ENCODE measurements at places on chromosomes 3 and 15.

GRCh38 chr3:185796431-185797107, 28.3 kb downstream of the IGF2BP2 start:
- DNase-seq = no peak

GRCh38 chr15:98547741-98548138, 100.6 kb upstream of the IGF1R start:
- DNase-seq = no peak

DNA sequence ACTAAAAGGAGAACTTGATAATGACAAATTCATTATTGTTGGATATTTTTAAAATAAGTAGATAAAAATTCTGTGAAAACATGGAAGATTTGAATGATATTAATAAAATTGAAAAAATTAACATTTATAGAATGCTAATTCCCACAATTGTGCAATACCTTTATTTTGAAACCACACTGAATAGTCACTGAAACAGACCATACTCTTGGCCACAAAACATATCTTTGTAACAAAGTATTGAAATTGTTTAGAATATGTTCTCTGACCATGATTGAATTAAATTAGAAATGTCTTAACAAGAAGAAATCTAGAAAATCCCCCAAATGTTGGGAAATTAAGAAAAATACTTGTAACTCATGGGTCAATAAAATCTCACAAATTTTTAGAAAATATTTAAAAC, 49.2 kb downstream of the ARHGAP11B start:
- DNase-seq = no peak

GRCh38 chr3:46368569-46368968, 2.2 kb upstream of the CCR5 start:
- no peak for DNase-seq

- no peak for DNase-seq
These were observed 66.7 kb downstream of the BBX start for GRCh38 chr3:107589454-107589853.

DNA sequence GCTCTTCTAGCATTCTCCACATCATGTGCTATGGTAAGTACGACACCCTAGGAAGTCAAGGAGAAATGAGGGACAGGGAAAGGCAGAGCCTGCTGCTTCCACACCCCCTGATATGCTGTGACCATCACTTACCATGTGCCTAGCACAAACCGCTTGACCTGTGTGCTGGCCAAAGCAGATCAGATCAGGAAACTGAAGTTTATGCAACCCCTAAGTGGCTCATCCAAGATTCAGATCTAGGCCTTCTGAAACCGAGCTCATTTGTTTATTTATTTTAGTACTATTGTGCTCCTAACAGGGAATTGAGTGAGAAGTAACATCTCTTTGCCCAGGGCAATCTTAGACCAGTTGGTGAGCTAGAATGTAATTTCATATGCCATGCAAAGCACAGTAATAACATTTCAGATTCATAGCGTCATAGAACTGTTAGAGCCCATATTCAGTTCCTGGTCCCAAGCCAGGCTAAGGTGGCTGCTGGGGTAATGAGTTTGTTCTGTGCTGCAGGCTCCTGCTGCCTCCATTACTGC, at the start of gene RTP2:
RTP2 (minus strand) TSS at position 51 of the 527 bp plus-strand sequence. CDS start 429 bp downstream, outside the sequence.
- DNase-seq = no peak

GRCh38 chr3:141114816-141115460, 63.8 kb downstream of the SPSB4 start:
- no peak for DNase-seq

- DNase-seq = peak; percentile 49
These were observed 20.6 kb upstream of the KCTD6 start for GRCh38 chr3:58471025-58471887.

- no peak for DNase-seq
These were observed 75.2 kb downstream of the CHSY1 start for GRCh38 chr15:101176625-101177024.

GRCh38 chr15:70348581-70349344, 251.0 kb upstream of the TLE3 start:
- no peak for DNase-seq

GRCh38 chr15:98787936-98788757, 139.8 kb downstream of the IGF1R start:
- no peak for DNase-seq

- DNase-seq = no peak
These were observed 9.5 kb downstream of the ANAPC13 start for GRCh38 chr3:134476306-134476705.

All from NCI-H2171 (cell line).